ENCODE measurements at places on chromosomes 7 and 10. TPM values are rescaled to one million over a fixed set of nuclear protein-coding genes. Genes with fewer than 3 reads are reported as not detected.

DNA sequence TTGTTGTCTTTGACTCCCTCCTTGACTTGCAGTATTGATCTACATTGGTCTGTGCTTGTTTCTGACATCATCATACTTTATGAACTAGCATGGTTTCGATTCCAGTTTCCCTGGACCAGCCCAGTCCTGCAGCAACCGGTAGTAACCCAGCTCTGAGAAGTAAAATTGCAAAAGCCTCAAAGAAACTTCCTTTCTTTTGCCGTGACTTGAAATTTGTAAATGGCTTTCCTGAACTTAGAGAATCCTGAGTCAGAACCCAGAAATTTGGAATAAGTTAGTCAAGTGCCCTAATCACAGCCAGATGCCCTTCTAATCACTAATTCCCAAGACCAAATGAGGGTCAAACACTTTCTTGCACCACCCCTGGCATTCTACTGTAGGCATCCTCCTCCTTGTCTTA lies 15.0 kb downstream of the TAS2R60 start:
- no peak for DNase-seq

- DNase-seq: no peak
Observed at GRCh38 chr10:78165617-78166016, 132.0 kb downstream of the RPS24 start.

- no peak for DNase-seq
Observed at GRCh38 chr7:112790586-112791003, 402 bp upstream of the TMEM168 start.

DNA sequence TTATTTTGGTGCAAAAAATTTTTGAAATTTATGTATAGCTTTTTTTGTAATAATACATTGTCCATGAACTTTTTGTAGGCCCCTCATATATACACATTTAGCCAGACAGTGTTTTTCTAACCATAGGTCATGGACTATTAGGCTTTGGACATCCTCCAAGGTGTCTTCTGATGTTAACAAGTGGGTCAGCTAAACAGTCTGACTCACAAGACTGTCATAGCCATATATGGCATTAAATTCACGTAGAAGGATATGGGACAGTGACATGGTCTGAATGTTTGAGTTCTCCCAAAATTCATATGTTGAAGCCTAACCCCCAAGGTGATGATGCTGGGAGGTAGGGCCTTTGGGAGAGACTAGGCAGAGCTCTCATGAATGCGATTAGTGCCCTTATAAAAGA lies 14.0 kb upstream of the NUB1 start:
- DNase-seq: no peak

DNA sequence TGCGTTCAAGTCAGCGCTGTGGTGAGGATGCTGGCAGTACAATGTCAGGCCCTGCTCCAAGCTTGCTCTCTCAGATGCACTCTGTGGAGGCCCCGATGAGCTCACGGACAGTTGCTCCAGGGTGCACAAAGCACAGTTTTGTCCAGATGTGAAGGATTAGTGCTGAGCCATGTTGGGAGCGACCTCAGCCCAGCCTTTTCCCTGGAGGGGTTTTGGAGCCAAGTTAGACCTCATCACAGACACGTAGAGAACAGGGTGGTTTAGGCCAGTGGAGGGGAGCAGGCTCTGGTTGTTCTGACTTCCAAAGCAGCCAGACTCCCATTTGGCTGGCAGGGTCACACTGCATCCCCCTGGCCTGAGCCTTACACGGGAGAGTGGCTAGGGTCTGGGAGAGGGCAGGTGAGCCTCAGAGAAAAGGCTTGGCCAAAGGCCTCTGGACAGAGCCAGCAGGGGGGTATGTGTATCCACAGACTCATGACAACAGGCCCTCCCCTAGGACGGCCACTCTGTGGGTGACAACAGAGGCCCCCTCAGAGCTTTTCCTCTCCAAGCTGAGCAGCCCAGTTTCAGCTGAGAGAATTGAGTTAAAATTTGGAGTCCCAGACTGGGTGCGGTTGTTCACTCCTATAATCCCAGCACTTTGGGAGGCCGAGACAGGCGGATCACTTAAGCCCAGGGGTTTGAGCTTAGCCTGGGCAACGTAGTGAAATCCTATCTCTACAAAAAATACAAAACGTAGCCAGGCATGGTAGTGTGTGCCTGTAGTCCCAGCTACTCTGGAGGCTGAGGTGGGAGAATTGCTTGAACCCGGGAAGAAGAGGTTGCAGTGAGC lies 4.7 kb downstream of the PLAC9 start:
- no peak for DNase-seq

- no peak for DNase-seq
Observed at GRCh38 chr10:127908106-127908958, 1.4 kb downstream of the PTPRE start.

DNA sequence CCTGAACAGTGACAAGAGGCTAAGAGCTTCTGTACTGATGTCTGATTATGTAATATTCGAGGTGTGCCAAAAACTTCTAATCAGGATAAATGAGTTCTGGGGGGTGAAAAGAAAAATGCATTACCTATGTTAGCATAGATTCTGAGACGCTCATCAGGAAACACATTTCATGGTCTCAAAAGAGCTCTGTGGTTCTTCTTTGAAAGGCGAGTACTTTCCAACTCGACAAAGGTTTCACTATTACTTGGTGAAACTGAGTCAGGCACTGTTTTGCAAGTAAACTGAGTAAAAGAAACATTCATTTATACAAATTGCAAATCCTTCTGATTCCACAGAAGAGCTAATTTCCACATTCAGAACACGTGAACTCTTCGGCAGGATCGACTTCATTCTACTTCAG lies 523.2 kb downstream of the GATA3 start:
- no peak for DNase-seq

- no peak for DNase-seq
Observed at GRCh38 chr10:33386926-33387325, 52.5 kb upstream of the NRP1 start.

- no peak for DNase-seq
Observed at GRCh38 chr7:87882151-87882937, 6.1 kb downstream of the DBF4 start.

DNA sequence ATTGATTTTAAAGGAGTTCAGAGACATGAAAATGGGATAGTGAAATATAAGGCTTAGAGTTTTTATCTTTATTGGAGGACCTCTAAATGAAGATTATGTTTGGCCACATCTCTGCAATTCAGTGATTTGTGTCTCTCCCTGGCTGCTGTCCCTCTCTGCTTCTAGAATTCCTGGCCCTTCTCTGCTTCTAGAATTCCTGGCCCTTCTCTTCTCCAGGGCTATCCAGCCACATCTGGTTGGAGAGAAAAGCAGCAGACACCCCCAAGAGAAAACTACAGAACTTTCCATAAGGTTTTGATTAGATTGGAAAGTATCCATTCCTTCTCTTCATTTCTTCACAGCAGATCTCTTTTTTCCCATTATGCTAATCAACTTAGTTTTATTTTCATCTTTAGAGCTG lies 135.5 kb downstream of the NPY start:
- DNase-seq: no peak

DNA sequence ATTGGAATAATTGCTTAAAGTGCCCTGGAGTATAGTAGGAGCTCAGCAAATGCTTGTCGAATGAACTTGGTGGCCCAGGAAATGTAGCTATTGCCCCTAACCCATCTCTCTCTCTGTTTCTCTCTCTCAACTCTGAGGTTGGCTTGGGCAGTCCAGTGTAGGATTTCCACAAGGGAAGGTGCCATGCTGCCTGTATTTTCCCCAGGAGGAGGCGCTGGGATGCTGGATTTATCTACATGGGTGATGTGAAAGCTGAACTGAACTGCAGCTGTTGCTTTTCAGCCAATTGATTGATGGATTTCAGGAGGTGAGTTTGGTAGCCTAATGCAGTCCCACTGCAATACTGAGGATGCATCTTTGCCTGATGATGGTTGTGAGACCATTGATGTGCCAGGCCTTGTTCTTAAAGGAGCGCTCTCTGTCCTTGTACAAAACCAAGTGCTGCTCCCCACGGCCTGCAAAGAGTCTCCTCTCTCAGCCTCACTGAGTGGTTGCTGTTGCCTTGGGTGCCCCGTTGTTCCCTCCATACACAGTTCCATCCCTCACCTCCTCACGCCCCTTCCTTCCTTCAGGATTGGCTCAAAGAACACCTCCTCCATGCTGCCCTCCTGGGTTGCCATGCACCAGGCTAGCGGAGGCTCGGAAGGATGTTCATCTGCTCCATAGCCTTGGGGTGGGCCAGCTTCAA lies 200.6 kb downstream of the GLRX3 start:
- DNase-seq: no peak

- DNase-seq: no peak
Observed at GRCh38 chr10:133166504-133166827, 6.4 kb downstream of the KNDC1 start.

- DNase-seq: no peak
Observed at GRCh38 chr10:84059526-84059925, 79.8 kb upstream of the GHITM start.

DNA sequence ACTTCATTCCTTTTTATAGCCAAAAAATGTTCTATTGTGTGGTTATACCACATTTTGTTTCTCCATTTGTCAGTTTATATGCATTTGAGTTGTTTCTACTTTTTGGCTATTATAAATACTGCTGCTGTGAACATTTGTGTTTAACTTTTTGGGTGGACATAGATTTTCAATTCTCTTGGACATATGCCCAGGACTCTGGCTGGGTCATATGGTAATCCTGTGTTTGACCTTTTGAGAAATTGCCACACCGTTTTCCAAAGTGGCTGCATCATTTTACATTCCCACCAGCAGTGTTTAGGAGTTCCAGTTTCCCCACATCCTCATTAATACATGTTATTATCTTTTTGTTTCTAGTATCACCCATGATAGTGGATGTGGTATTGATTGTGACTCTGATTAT lies 39.4 kb downstream of the CSGALNACT2 start:
- no peak for DNase-seq

- DNase-seq: no peak
Observed at GRCh38 chr10:129424978-129425377, 42.1 kb upstream of the MGMT start.

- DNase-seq: no peak
Observed at GRCh38 chr7:132081686-132082085, 494.6 kb downstream of the PLXNA4 start.

DNA sequence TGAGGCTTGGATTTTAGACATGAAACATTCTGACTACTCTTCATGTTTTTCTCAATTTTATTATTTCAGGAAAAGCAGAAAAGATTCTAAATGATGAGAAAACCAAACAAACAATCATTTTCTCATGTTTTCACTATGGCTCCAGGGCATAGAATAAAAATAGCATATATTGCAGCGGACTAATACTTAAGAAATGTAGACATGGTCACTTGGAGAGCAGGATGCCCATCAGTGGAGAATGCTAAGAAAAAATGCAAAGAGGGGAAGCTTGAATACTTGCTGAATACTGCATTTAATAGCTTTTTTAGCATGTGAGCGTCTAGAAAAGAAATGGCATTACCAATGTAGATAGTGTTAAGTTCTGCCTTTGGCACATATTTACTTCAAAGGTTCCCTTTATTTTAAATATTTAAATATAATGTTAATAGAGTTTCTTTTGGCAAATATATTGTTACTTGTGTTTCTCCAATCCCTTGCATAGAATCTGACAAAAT lies 107.9 kb downstream of the PPP1R17 start:
- no peak for DNase-seq

DNA sequence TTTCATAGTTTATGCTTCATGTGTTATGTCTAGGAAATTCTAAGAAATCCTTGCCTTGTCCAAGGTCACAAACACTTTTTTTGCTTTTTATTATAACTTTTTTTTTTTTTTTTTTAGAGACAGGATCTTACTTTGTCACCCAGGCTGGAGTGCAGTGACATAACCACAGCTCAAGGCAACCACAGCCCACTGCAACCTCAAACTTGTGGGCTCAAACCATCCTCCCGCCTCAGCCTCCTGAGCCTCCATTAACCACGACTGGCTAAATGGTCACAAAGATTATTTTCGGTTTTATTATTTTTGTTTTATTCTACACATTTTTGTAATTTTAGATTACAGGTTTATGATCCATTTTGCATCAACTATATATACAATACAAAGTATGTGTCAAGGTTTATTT lies 7.1 kb upstream of the FAM204A start:
- no peak for DNase-seq

GRCh38 chr10:116752563-116752962 lies 10.2 kb upstream of the HSPA12A start:
- no peak for DNase-seq

DNA sequence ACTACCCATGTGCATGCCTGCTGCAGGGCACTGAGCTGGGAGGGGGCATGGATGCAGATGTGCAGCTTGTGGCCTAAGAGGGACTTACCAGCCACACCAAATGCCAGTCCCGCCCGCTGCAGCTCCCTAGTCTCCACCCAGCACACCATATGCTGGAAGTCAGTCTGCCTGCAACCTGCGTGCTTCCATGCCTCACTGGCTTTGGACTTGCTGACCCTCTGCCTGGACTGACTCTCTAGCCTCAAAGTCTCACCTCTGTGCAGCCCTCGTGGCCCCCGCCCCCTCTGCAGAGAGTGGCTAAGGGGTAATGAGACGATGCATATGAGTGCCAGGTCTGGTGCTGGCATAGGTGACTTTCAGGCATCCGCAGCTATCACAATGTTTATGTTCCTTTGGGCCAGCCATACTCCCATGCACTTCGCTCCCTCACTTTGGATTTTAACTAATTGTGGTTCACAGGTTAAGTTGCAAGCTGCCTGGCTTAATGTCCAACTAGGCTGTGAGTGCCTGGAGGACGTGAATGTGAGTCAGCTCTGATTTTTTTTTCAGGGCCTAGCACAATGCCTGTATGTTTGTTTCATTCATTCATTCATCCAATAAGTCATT lies 21.7 kb downstream of the TRIM8 start:
- DNase-seq: no peak

GRCh38 chr7:77797734-77798393 lies 370 bp downstream of the TMEM60 start:
- DNase-seq: no peak

WEE2 gene
- not detected for total RNA-seq

FAM25C gene
- not detected for total RNA-seq

ZNF804B gene
- not detected for total RNA-seq

ZNF800 gene
- 64.7 TPM for total RNA-seq

FXYD4 gene
- total RNA-seq: not detected

ATP6V0A4 gene
- total RNA-seq: not detected
